ENCODE measurements at places on chromosomes 12 and 14. TPM values are rescaled to one million over a fixed set of nuclear protein-coding genes. Genes with fewer than 3 reads are reported as not detected.
A peak's percentile ranks its signal among the peaks of the same experiment; 100 is the strongest.

GRCh38 chr12:46174061-46174662 lies 94.7 kb downstream of the SLC38A1 start:
- no peak overlapping the region for H3K27ac ChIP-seq
- DNase-seq, result no peak

DNA sequence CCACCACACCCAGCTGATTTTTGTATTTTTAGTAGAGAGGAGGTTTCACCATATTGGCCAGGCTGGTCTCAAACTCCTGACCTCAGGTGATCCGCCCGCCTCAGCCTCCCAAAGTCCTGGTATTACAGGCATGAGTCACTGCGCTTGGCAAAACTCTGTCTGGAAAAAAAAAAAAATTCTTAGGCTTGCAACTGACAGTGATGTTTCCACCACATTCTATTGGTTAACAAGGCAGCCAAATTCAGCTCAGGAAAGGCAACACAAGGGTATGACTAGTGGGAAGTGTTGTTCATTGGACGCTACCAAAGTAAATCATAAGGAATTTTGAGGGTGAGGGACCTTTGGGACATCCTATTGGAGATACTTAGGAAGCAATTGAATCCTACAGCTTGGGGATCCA lies 2.9 kb upstream of the SBNO1 start:
- peaks cover 2% of the 10 kb centered on the region for H3K36me3 ChIP-seq
- H3K4me3 ChIP-seq, result no peak overlapping the region
- H3K27ac ChIP-seq, result peak overlapping the region; percentile 17
- no peak for DNase-seq

GRCh38 chr14:47261350-47261749 lies 414.1 kb downstream of the MDGA2 start:
- H3K27me3 ChIP-seq, result no peaks in the 10 kb centered on the region
- H3K4me3 ChIP-seq, result no peak overlapping the region
- DNase-seq, result no peak
- no peaks in the 10 kb centered on the region for H3K4me1 ChIP-seq
- no peak overlapping the region for H3K27ac ChIP-seq

GRCh38 chr12:107847430-107847829 lies 72.9 kb downstream of the ASCL4 start:
- no peak overlapping the region for H3K27ac ChIP-seq
- H3K27me3 ChIP-seq, result peaks cover 53% of the 10 kb centered on the region
- DNase-seq, result no peak
- no peaks in the 10 kb centered on the region for H3K36me3 ChIP-seq
- no peak overlapping the region for H3K4me3 ChIP-seq

- no peaks in the 10 kb centered on the region for H3K4me1 ChIP-seq
- no peak overlapping the region for H3K4me3 ChIP-seq
- DNase-seq, result no peak
- no peak overlapping the region for H3K27ac ChIP-seq
- H3K36me3 ChIP-seq, result no peaks in the 10 kb centered on the region
These were observed 203.7 kb downstream of the SPTSSA start for GRCh38 chr14:34258318-34258717.

DNA sequence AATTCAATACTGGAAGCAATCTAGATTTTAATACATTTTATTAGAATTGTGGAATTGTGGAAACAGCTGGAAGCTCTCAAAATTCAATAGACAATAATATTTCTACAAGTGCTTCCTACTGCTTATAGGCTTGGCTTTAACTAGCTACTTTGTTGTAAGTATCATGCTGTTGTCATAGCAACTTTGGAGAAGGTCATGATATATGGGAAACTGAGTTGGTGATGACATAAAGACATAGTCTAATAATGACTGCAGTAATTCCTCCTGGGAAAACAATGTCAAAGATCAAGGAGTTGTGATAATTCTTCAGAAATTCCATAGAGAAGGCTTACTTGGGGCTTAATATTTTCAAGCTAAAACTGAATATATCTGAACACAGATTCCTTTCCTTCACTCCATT lies 266.6 kb downstream of the KIF21A start:
- DNase-seq, result no peak
- H3K27me3 ChIP-seq, result no peaks in the 10 kb centered on the region
- H3K4me3 ChIP-seq, result no peak overlapping the region
- H3K4me1 ChIP-seq, result no peaks in the 10 kb centered on the region
- no peak overlapping the region for H3K27ac ChIP-seq

DNA sequence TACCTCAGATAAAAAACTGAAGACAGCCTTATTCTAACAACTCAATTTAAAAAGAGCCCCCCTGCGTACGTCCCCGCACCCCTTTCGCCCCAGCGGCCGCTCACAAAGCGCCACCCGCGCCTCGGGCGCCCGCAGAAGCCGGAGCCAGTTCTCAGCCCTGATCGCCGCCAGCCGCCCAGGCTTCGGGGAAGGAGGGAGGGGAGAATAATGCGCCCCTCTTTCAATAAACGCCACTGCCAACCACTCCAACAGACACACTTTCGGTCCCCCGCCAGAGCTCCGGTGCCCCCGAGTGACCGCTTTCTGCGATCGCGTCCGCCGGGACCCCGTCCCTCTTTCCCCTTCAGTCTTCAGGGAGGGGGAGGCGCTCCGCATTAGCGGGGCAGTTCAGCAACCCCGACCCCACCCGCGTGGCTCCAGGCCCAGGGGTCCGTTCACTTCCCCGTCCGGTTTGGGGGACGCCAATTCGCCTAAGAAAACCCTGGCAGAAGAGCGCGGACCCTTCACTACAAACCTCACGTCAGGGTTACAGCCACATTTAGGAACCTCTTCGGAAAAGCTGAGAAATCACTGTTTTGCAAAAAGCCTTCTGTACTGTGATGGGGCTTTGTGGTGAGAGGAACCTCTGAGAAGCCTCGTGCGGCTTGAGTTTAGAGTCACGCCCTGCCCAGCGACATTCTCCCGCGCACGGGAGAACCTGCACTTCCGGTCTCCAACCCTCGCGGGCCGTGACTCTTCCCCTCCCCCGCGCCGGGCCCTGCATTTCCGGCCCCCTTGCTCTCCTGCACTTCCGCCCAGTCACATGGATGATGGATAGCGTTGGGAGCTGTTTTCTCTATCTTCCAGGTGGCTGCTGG lies 18.7 kb downstream of the FOXG1 start:
- no peaks in the 10 kb centered on the region for H3K4me1 ChIP-seq
- no peaks in the 10 kb centered on the region for H3K36me3 ChIP-seq
- H3K27ac ChIP-seq, result no peak overlapping the region
- H3K27me3 ChIP-seq, result peaks cover 12% of the 10 kb centered on the region

- H3K36me3 ChIP-seq, result peaks cover 41% of the 10 kb centered on the region
- no peak overlapping the region for H3K27ac ChIP-seq
- no peak overlapping the region for H3K4me3 ChIP-seq
These were observed 12.2 kb downstream of the UBR7 start for GRCh38 chr14:93219103-93219726.

- peak overlapping the region; percentile 99 for H3K27ac ChIP-seq
- H3K4me1 ChIP-seq, result peaks cover 12% of the 10 kb centered on the region
- peak overlapping the region; percentile 98 for H3K4me3 ChIP-seq
- no peaks in the 10 kb centered on the region for H3K27me3 ChIP-seq
These were observed 562 bp downstream of the EAPP start for GRCh38 chr14:34538871-34539406.

DNA sequence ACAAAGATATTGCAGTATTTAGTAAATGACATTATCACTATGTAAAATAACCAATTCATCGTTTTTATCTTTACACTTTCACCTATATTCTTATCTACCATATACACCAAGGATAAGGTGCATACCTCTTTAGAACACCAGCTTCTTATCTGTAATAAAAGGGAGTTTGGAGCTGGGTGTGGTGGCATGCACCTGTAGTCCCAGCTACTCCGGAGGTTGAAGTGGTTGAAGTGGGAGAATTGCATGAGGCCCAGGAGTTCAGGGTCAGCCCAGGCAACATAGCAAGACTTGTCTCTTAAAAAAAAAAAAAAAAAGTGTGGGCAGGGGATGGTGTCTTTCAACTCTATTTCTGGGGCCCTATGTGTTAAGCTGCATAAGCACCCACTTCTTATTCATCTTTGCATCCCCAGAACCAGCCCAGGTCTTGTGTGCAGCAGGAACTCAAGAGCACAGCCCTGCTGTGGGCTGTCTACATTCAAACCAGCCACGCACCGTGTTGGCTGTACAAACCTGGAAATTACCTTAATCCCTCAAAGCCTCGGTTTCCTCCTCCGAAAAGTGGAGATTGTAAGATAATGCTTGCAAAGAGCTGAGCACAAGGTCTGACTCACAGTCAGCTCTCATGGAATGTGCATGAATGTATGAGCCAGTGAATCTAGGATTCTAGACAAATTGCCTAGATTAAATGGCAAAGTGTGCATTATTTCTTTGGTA lies 256.6 kb upstream of the FOXN3 start:
- no peaks in the 10 kb centered on the region for H3K27me3 ChIP-seq
- no peaks in the 10 kb centered on the region for H3K36me3 ChIP-seq
- no peak overlapping the region for H3K4me3 ChIP-seq

- peaks cover 10% of the 10 kb centered on the region for H3K36me3 ChIP-seq
- peak overlapping the region; percentile 70 for H3K4me3 ChIP-seq
- peaks cover 3% of the 10 kb centered on the region for H3K27me3 ChIP-seq
- H3K27ac ChIP-seq, result peak overlapping the region; percentile 88
- peaks cover 52% of the 10 kb centered on the region for H3K4me1 ChIP-seq
These were observed 12.4 kb downstream of the IL22 start for GRCh38 chr12:68240975-68241374.

DNA sequence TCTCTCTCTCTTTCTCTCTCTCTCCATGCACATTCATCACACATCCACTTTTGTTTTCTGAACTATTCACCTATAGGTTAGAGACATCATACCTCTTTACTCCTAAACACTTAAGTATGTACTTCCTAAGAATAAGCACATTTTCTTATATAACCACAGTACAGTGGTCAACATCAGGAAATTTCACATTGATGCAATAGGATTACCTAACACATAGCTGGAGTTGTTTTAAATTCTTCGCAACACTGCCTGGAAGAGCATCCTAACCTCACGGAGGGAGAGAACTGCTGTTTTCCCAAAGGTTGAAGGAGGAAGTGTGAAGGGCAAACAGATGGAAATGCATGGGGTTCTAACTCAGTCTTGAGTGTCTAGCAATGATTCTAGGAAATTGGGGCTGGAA lies 159.2 kb downstream of the SYT1 start:
- no peak overlapping the region for H3K27ac ChIP-seq
- no peak for DNase-seq

COCH gene
- 1.2 TPM for total RNA-seq

C12orf60 gene
- 2.2 TPM for total RNA-seq

NTN4 gene
- total RNA-seq, result not detected

SCNN1A gene
- total RNA-seq, result not detected

TSPAN9 gene
- total RNA-seq, result 1.0 TPM

CCDC196 gene
- not detected for total RNA-seq

PLXNC1 gene
- total RNA-seq, result 15.0 TPM

All from activated CD4-positive, alpha-beta T cell treated with anti-CD3 and anti-CD28 coated beads, Interleukin-2, amount 10 ng/mL, durations not matched to agents 24 days and 14 days (primary cell).